Bronchial epithelial cell (primary cell): ENCODE measurements at places on chromosomes 7 and 10. TPM values are rescaled to one million over a fixed set of nuclear protein-coding genes. Genes with fewer than 3 reads are reported as not detected.

- DNase-seq = no peak
These were observed 184.9 kb upstream of the MKI67 start for GRCh38 chr10:128310971-128311658.

- no peak for DNase-seq
These were observed 7.9 kb upstream of the NKX2-3 start for GRCh38 chr10:99524736-99525380.

MMD2 gene
- not detected in 2 replicates for total RNA-seq

SHTN1 gene
- total RNA-seq = 2.1 and 3.1 TPM in 2 replicates

DNA sequence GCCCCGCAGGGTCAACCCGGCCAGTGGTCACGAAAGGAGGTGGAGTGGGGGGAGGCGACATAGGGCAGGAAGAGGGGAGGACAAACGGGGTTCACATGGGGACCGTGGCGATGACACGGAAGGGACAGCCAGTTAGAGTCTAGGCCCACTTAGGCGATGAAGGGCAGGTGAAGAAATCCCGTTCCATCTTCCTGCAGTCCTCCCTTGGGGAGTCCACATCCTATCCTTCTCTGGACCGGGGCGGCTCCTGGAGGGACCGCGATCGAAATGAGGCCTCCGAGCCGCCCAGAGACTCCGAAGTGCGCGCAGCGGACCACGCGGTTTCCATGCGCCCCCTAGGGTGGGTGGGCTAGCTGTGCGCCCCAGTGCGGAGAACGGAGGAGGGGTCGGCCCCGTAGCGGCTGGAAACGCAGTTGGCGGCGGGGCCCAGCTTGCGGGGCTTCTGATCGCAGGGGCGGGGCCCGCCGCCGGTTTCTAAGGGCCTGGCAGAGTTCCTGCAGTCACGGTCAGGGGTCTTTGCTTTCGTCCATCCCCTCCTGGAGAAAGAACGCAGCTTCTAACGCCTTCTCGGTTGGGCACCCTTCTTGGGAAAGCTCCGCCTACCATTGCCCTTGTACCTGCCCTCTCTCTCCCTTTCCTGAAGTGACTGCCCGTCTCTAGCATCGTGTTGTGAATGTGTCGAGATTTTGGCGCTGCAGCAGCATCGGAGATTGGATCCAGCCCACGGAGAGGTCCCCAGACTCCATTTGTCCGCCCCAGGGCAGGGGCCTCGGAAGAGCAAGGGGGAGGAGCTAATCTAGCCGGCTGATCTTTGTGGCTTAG lies 17.9 kb upstream of the TMEM225B start:
- DNase-seq = peak; percentile 13

SPACDR gene
- 0.38 and 0.53 TPM in 2 replicates for total RNA-seq

FOXI2 gene
- not detected in 2 replicates for total RNA-seq

DNA sequence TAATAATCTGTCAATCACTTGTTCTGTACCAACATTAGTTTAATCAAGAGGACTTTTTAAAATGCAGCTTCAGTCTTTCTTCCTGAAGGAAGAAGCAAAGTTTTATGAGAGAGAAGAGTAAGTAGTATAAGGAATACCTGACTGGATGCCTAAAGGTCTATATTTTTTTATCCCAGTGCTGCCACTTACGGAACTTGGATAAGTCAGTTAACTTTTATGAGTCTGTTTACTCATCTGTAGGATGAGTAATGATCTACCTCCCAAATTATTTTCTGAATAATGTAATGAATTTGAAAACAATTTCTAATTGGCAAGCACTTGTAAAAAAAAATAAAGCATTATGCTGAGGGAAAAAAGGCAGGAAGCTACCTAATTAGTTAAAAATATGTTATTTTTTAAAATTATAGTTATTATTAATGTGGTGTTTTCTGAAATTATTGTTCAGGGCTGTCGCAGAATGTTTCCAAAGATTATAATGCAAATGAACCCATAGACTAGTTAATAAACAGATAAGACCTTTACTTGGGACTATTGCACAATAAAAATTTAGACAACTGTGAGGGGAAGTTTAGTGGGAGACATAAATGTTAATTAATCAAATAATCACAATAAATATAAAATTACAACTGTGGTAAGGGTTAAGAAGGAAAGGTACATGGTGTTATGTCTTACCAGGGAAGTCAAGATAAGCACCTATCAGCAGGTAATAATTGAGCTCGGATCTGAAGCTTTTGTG lies 24.6 kb downstream of the SLK start:
- DNase-seq = no peak

- DNase-seq = peak; percentile 40
These were observed 63.9 kb upstream of the PRKCQ start for GRCh38 chr10:6643962-6644361.

DNA sequence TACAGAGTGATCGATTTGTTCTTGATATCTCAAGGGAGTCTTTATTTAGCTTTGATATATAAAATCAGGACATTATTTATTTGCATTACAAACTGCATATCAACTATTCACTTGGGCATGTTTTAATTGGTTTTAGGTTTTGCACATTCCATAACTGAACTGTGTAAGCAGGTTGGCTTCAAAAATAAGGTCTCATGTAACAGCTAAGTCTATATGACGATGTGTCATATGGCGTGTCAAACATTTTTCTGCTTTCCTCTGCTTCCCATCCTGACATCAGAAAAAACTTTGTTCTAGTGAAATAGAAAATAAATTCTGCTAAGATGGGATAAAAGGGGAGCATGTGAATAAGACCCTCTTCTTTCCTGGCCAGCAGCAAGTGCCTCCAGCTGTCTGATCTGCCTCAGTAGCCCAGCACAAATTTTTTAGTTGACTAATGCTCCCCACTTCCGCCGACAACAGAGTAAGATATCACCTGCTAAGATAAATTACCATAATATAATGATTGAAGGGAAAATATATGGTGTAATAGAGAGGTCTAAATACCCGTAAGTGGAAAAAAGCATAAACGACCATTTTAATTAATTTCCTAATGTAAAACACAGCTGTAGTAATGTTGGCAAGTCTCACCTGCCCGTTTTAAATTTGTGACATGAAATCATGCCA lies 180.5 kb downstream of the TAX1BP1 start:
- peak; percentile 42 for DNase-seq

DNA sequence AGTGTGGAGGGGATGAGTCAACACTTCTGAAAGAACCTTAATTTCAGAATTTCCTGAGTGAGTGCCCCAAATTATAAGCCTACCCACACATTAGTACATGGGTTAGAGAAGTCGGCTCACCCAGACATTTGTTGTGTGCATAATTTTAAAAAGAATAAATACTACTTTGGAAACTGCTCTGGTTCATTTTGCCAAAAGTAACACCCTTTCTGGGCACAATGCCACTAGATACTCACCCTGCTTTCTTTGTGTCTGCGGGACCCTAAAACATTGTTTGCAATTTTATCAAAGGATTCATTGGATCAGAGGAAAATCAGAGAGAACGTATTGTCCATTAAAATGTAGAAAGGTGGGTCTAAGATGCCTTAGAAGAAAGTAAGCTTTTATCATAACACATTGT lies 245.5 kb upstream of the NRP1 start:
- DNase-seq = no peak

DENND11 gene
- 19.2 and 21.8 TPM in 2 replicates for total RNA-seq
